ENCODE measurements at places on chromosomes 2 and 18.

- DNase-seq: no peak
These were observed 11.2 kb downstream of the STK25 start for GRCh38 chr2:241496904-241497877.

DNA sequence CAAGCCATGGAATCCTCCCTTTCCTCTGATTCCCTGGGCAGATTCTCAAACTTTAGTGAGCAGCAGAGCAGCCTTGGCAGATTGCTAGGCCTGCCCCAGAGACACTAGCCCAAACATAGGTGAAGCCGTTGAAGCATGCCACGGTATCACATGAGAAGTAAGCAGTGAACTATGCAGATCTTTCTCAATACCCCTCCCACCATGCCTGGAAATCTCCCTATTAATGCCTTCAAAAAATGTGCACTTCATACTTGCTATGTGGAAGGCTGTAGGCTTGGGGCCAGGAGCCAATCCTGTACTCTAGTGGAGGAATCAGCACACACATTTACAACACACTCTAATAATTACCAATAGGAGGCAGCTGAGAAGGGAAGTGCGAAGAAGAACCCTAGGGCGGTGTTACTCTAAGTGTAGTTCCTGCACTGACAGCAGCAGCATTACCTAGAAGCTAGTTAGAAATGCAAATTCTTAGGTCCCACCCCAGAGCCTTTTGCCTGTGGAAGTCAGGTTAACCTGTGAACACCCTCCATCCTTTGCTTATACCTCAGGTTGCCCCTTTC is 305.1 kb upstream of the SPRED2 start:
- DNase-seq: no peak

DNA sequence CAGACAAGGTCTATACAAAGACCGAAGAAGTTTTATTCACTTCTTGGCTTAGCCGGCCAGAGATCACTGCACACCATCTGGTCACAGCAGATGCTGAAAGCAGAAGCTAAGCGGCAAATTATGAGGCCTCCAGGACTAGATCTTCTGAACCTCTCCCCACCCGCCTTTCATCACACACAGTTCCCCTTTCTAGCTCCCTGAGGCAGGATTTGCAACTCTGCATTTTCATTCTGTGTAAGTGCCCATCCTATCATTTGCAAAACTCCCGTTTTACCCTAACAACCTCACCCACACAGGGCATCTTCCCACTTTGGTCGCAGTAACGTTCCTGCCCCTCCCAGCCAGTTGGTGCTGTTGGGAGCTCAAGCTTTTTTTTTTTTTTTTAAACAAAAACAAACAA is 3.1 kb upstream of the MOB1A start:
- DNase-seq: peak; percentile 96

- no peak for DNase-seq
These were observed 478.3 kb downstream of the FBXO15 start for GRCh38 chr18:73669297-73669696.

GRCh38 chr18:44013871-44014270 is 666.8 kb upstream of the SETBP1 start:
- no peak for DNase-seq

GRCh38 chr2:196170606-196171247 is 651 bp downstream of the STK17B start:
- DNase-seq: peak; percentile 74

GRCh38 chr18:5974696-5975095 is 79.4 kb upstream of the TMEM200C start:
- DNase-seq: no peak

GRCh38 chr2:34570266-34570872 is 971.3 kb upstream of the FAM98A start:
- peak; percentile 24 for DNase-seq

- DNase-seq: no peak
These were observed 404.7 kb upstream of the CDH7 start for GRCh38 chr18:65346086-65346485.

- no peak for DNase-seq
These were observed 895.1 kb upstream of the CELF4 start for GRCh38 chr18:38460657-38461056.

GRCh38 chr18:21391074-21391673 is 149.1 kb downstream of the GREB1L start:
- DNase-seq: no peak

DNA sequence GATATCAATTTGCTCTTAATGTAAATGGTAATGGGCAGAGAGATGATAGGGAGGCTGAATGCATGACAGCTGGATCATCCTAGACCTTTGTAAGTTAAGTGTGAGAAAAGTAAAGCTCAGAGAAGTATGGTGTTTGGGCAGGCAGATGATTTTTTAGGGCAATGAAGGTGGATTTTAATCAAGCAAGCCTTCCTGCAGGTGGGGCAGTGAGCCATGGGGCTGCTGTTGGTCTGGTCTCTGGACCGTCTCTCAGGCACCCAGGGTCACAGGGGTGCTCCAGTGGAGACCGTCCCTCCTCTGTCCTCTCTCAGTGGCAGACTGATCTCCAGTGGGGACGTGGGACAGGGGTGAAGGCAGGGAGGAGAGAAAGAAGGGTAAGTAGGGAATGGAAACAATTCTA is 69.8 kb upstream of the STK17B start:
- DNase-seq: peak; percentile 54

- DNase-seq: no peak
These were observed 83.5 kb downstream of the POLE4 start for GRCh38 chr2:75041731-75042600.

- DNase-seq: no peak
These were observed 131.9 kb upstream of the CHAC2 start for GRCh38 chr2:53635694-53636093.

DNA sequence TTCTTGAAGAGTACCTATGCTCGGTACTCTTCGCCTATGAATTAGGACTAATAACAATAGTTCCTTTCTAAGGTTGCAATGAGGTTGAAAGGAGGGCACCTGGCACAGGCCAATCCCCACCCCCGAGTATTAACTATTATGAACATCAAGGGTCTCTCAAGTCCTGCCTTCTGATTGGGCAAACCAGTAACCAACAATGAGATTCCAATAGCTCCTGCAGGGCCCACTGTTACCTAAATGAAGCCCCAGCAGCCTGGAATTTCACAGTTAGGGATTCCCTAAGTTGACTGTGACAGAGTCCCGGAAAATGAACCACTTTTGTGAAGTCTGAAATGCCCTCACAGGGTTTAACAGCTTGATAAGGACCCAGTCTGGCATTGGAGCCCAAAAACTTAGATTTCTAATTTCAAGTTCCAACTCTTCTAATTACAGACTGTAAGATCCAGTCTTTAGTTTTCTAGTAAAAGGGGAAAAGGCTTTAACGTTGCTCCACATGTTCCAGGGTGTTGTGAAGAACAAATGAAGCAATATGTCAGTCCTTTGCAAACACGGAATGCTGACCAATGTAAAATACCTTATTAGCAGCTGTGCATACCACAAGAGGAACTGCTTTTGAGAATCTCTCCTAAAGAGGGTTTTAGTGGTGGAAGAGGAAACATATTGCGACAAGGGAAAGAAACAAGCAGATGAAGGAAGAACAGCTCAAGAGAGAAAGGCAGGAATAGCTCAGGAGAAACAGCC is 277.7 kb upstream of the MAP2 start:
- no peak for DNase-seq

DNA sequence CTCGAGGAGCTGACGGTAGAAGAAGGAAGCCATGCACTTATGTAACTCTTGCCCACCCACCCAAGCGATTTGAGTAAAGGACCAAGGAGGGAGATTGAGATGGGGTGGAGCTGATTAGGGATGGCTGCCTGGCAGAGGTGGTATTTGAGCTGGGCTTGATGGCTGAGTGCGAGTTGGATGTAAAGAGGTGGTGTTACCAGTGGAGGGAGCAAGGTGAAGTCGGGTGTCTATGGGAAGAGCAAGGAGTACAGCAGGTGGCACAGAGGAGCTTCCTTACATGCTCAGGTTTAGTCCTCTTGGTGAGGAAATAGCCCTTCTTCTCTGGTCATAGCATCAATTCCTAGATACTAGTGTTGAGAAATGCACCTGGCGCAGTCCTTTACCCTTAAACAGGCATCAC is 294.2 kb upstream of the SKOR2 start:
- peak; percentile 5 for DNase-seq

DNA sequence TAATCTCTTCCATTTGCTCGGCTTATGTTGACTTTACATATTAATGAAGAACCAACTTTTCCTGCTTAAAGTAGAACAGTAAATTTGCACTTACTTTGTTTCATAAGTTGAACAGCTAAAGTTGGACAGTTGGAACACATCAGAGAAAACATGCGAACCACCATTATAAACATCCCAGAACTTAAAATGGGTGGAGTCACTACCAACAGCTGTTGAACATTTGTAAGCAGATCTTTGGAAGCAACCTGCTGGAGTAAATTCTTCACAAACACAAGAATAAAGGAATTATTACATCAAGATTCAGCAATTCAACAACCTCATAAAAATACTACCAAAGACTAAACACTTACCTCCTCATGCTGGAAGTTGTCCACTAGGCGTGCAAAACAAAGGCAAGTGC is 96.4 kb upstream of the DNER start:
- no peak for DNase-seq

GRCh38 chr2:85697096-85697495 is 2.9 kb downstream of the GNLY start:
- no peak for DNase-seq

DNA sequence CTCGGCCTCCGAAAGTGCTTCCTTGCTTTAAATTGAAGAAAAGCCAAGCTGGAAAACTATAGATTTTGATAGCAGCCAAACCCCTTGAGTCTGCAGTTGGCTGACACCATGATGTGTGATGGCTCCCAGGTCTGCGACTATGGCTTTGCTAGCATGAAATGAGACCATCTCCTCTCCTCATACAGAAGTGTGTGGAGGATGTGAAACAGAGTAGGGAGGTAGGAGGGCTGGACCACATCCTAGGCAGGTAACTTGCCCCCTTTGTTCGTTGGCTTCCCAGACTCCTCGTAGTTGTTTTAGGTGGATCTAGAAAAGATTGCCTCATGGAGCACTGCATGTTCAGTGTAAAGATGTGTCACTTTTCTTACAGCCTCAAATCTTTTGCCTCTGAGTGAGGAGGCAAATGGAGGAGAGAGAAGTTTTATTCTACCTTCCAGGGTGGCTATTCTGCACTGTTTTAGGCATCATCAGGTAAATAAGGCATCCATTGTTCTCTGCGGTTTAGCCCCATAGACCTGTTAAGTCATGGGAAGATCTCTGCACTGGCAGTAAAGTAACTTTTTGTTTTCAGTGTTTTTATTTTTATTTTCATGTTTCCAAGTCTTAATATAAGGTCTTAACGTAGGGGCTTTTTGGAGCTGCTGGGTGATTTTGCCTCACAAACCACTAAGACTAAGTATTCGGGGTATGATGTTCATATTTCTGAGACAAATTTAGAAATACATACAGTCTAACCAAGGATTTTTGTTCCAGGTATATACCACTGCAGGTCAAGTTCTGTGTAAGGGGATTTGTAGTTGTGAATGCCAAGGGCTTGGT is 40.1 kb downstream of the MGAT5 start:
- no peak for DNase-seq

DNA sequence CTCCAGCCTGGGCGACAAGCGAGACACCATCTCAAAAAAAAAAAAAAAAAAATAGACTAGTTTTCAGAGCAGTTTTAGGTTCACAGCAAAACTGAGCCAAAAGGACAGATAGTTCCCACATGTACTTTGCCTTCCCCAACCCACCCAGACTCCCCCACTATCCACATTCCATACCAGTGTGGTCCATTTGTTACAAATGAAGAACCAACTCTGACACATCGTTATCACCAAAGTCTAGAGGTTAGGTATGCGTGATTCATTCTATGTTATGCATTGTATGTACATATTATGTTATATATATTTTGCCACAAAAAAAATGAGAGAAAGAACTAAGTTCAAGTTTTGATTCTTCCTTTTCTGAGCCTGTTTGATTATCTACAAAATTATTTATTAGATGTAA is 3.5 kb downstream of the DUSP11 start:
- no peak for DNase-seq

- DNase-seq: no peak
These were observed 1509.0 kb downstream of the LRP1B start for GRCh38 chr2:140621583-140622362.

GRCh38 chr18:61336766-61337165 is 3.5 kb downstream of the CDH20 start:
- no peak for DNase-seq

DNA sequence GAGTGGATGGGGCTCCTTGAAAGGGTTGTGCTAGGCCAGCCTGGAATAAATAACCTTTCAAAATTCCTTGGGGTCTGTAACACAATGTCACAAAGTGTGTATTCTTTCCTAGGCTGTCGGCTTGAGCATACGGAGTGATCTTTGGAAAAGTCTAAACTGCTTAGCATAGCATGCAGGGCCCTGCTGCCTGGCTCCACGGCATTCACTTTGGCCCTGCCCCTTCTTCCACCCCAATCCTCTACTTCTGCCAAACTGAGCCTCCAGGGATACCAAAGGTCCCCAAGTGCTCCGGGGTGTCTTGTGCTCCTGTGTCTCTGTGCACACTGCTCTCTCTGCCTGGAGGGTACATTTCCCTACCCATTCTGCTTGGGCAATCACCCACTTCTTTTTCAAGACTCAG is 196.1 kb downstream of the LTBP1 start:
- no peak for DNase-seq

GRCh38 chr18:77495982-77496690 is 246.5 kb downstream of the GALR1 start:
- no peak for DNase-seq

DNA sequence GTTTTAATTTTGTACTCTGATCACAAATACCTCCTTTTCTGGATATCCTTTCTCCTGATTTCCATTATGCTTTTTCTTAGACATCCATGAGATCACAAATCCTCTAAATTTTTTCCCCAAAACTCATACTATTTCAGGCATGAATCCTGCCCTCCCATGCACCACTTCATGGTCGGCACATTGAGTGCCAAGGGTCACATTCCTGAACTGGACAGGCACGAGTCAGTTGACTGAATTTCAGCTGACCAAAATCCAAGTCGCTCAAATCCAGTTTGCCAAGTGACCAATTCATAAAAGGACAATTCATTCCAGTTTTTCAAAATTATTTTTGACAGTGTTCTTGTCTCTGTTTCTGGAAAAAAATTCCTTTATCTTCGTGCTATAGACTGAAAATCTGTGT is 22.1 kb downstream of the DYNAP start:
- no peak for DNase-seq

DNA sequence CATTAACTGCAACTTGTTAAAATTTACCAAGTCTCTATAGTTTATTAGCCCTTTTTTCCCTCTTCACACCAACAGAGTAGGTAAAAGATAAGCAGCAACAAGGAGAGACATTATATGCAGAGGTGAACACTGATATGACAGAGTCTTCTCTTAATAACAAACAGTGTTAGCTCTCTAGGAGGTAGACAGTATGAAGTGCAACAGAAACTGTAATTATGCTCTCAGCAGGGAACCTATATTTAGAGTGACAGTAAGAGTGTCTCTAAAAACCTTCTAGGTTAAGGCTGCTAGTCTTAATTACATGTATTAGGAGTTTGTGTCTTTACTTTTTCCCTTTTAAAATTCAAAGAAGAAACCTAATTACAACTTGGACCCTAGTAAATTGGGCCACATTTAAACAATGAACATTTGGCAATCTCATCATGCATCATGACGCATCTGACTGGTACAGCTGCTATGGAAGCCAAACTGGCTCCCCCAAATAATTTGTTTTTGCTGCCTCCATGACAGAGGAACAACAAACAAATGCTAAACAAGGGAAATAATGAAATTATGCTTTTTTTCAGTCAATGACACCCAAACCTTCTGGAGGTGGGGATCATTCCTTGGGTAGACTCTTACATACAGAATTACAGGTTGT is 69.9 kb upstream of the MMADHC start:
- no peak for DNase-seq
